GM19239 (cell line): ENCODE measurements at places on chromosomes 5 and 9.

GRCh38 chr9:76716085-76716672 lies 48.1 kb upstream of the PCA3 start:
- no peak for DNase-seq

- no peak for DNase-seq
Observed at GRCh38 chr9:133104718-133105460, 16.2 kb downstream of the RALGDS start.

DNA sequence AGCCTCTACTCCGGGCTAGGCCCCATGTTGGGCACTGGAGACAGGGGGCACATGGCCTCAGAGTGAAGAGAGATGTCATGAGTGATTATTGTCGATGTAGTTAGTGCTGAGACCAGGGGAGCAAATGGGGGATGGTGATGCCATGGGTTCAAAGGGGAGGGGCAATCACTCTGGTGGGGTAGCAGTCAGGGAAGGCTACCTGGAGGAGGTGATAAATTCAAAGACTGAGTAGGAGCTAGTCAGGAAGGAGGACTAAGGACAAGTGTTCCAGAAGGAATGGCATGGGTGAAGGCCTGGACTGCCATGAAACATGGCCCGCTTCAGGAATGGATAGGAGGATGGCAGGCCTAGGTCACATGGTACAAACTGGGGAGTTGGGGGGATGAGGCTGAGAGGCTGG lies 41.6 kb downstream of the C9orf50 start:
- DNase-seq = no peak

DNA sequence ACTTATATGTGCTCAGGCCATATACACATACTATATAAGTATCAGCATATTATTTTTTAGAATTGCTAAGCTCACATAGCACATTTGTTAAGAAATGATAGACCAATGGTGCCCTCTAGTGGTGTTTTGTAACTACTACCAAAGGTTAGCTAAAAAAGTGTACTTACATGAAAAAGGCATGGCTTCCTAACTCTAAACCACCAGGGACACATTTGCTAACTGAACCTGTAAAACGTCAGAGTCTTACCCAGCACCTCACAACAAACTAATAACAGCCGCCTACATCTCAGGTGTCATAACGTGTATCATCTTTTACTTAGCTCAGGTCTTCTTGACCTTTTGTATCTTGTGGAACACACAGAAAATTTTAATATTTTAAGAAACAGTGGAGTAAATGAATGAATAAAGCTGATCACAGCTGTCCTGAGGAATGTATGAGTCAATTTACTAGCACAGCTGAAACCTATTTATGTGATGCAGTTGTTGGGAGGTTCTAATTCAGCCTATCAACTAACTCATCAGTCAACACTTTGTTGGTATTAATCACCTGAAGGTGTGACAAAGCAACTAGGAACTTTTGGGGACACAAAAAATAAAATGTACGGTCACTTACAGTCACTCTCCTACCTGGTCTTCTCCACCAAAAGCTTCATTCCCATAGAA lies 72.9 kb downstream of the BAAT start:
- DNase-seq = peak; percentile 23

DNA sequence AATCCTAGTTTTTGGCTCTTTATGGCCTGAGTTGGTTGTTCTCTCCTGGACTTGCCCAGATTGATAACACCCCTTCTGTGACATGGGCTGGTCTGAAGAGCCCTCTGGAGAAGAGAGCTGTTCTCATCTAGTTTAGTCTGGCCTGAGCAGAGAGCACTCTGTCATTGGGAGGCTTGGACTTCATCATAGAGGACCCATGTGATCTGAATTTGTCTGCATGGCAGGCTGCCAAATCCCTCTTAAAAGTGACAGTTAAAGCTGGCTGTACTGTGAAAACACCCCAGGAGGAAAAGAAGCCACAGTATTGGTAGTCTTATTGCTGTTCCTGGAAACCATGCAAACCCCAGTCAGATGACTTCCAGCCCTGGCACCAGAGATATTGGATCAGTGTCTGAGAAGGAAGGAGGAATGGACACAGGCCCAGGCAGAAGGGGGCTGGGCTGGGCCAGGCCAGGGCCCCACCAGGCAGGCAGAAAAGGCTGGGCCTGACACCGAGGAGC lies 3.7 kb upstream of the WDR31 start:
- no peak for DNase-seq

- DNase-seq = no peak
Observed at GRCh38 chr5:114981111-114981510, 188.6 kb downstream of the TRIM36 start.

- no peak for DNase-seq
Observed at GRCh38 chr5:91706785-91707520, 323.8 kb upstream of the ARRDC3 start.

DNA sequence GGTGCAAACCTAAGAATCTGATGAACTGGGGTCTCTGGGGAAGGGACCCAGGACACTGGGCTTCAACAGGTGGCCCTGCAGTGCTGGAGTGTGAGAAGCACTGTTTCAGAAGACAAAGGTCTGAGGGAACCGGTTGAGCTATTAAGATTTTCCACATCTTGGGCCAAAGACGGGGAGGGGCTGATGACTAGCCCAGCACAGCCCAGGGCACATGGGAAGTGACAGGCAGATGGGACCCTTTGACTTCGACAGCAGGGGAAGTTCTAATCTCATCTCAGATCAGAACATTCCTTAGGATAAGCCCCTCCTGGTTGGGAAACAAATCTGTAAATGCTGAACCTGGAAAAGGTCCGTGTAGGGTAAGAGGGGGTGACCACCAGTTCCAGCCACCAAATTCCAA lies 67.4 kb downstream of the RAPGEF1 start:
- DNase-seq = no peak

- DNase-seq = no peak
Observed at GRCh38 chr5:170269579-170269978, 28.0 kb downstream of the LCP2 start.

DNA sequence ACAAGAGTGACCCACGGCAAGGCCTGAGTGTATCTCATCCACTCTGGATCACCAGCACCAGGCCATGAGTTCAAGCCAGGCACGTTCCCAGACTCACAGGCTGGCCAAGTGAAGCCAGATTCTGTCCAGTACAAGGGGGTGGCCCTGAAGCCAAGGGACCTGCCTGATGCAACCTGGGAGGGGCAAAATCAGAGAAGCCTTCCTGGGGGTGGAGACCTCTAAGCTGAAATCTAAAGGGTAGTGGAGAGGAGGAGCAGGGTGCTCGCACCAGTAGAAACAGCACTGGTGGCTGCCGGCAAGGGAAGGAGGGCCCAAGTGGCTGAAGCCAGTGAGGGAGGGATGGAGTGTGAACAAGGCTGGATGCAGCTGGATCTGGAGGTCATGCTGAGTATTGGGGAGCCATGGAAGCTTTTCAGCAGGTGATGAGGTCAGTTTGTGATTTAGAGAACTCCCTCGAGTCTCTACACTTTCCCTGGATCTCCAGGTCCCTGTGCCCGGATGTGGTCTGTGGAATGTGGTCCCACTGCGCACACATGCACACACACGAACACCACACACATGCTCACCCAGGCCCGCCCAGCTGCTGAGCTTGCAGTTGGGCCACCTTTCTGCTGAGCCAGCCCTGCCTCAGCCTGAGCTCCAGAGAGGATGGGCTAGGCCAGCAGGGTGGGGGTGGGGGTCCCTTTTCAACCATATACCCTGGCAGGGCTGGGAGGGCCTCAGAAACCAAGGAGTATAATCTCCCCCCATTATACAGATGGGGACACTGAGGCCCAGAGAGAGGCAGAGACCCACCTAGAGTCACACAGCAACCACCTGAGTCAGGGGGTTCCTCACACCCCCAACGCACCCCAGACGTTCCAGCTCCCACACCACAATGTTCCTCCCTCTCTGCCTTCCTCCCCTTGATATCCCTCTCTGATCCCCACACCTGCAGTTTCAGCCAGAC lies 1.6 kb downstream of the PIP5KL1 start:
- no peak for DNase-seq

- DNase-seq = no peak
Observed at GRCh38 chr5:154198611-154199230, 8.2 kb downstream of the GALNT10 start.

DNA sequence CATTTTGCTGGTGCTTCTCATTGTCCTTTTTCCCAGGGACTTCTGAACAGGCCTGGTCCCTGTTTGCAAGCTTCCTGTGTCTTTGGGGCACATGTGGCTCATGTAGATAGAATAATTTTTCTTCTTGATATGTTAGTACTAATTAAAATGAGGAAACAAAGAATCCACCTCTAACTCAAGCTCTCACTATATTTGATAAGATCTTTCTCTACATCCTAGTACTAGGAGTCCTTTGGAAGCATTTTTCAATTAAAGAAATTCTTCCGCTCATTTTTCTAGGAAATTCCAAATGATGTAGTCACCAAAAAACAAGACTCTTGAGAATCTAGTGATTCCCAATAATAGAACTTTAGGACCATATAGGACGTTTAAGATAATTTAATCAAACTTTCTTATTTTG lies 165.3 kb downstream of the SEC61B start:
- DNase-seq = no peak

- no peak for DNase-seq
Observed at GRCh38 chr5:39058178-39058921, 15.8 kb downstream of the RICTOR start.

- peak; percentile 37 for DNase-seq
Observed at GRCh38 chr5:174045470-174046025, at the start of gene NSG2. NSG2 (plus strand) TSS chr5:174045706; CDS start chr5:174046756, 1,050 bp downstream.

DNA sequence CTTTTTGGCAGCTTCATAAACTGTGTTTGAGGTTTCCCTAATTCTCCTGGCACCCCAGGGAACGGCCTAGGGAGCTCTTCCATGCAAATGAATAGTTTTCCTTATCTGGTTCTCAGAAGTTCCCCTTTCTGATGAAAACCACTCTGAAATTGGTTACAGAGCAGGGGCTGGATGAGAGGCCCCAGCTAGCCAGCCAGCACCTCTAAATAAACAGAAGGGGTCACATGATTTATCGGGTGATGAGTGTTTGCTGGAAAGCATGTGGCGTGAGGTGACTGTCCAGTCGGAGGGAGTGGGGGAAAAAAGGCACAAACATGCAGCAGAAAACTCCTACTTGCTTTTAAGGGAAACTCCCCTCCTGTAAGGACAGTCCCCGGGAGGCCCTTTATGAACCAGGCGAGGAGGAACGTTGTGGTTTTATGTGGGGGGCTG lies 261.2 kb upstream of the ANKRD55 start:
- no peak for DNase-seq

- no peak for DNase-seq
Observed at GRCh38 chr5:21398511-21398910, 1410.5 kb upstream of the CDH18 start.

- no peak for DNase-seq
Observed at GRCh38 chr5:178180141-178180863, 6.9 kb downstream of the GMCL2 start.

GRCh38 chr9:115466756-115467155 lies 348.8 kb upstream of the TNC start:
- no peak for DNase-seq

DNA sequence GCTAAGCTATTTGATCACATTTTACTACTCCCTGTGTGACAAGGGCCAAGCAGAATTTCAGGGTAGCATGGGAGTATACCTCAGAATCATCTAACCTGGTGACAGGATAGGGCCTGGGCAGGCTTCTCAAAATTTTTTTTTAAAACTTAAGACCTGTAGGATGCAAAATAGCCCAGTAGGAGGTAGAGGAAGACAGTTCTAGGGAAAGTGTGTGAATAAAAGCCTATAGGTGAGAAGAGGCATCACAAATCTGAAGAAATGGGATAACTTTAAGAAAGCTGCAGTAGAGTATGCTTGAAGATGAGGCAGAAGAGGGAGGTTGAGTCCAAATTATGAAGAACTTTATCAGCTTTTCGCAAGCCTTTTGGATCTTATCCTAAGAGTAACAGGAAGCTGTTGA lies 32.3 kb downstream of the CNTRL start:
- no peak for DNase-seq

GRCh38 chr5:167936022-167936421 lies 355.4 kb upstream of the WWC1 start:
- DNase-seq = no peak

- no peak for DNase-seq
Observed at GRCh38 chr5:160649304-160649703, 202.7 kb downstream of the ATP10B start.

DNA sequence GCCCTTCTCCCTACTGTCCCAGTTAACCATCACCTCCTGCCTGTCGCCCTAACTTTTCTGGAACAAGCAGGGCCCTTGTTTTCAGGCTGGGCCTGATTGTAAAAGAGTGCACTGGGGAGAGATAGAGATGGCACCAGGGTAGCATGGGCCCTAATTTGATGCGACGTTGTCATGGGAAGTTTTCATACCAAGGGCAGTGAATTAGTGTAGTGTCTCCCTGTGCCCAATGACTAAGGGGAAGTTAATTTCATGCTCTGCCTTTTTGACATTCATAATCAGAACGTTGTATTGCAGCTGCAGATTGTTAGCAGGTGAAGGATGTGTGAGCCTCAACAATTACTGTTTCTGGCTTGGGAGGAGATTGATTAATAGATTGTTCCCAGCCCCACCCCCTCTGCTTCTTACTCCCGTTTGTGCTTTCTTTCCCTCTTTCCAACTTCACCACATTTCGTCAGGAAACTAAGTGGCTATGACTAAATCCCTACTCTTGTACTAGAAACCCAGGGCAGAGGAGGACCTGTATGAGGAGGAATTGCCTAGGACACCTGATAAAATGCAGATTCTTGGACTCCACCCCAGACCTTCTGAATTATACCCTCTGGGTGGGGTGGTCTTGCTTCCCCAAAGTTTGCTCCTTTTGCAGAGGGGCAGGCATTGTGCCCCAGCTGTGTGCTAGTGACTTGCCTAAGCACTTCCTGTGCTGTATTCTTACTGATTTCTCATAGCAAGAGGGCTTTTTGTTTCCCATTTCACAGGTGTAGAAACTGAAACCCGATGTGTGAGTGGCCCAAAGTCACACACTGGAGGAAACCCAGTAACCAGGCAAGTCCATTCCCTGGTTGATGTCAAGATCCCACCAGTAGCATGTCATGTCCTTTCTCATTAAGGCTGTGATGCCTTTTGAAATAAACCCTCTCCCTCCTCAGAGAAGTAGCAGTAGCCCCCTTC lies 56.3 kb downstream of the DAB2IP start:
- DNase-seq = peak; percentile 77

- no peak for DNase-seq
Observed at GRCh38 chr5:168238463-168238862, 53.0 kb upstream of the WWC1 start.

DNA sequence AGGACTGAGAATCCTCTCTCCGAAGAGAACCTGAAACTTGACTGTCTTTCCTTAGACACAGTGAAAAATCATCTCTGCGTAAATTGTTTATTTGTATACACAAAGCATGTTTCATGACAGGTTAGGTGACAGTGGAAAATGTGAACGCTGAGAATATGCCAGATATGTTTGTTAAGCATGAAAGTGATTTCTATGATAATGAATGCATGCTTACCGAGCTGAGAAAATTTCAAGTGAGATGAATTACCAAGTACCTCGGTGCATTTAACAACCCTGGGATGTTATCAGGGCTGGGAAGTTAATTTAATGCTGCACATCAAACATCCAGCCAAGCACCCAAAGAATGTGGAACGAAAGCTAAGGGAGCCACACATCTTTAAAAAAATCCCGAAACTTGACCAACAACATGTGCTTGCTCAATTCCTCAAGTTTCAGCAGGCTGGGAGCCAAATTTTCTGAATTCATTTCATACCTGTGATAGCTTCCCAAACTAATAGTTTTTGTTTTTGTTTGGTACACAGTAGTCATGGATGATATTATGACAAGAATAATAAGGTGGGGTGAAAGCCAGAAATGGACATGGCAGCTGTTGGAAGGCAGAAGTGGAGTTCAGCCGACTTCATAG lies 336.9 kb downstream of the ARHGEF28 start:
- no peak for DNase-seq

- no peak for DNase-seq
Observed at GRCh38 chr9:120358877-120359276, 221.1 kb downstream of the CDK5RAP2 start.
